Activated CD4-positive, alpha-beta T cell treated with anti-CD3 and anti-CD28 coated beads, Interleukin-2, Interleukin-6, amounts not matched to agents 100 ng/mL and 50 ng/mL, durations not matched to agents 16 hours and 8 hours (primary cell): ENCODE measurements at places on chromosomes 3 and 15.

DNA sequence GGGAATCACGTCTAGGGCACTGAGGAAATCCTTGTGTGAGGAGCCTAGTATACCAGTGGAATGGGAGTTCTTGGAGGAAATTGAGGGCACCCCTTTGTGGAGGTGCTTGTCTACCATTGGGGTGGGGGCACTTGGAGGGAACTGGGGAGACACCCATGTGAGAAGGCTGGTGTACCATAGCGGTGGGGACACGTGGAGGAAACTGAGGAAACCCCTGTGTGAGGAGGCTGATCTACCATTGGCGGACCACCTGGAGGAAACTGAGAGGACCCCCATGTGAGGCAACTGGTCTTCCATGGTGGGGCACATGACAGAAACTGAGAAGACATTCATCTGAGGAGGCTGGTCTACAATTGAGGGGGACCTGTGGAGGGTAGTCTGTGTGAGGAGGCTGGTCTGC, 164.5 kb downstream of the FBLN2 start:
- DNase-seq = no peak

- no peak for DNase-seq
These were observed 2.2 kb upstream of the FBXW12 start for GRCh38 chr3:48369693-48370332.

DNA sequence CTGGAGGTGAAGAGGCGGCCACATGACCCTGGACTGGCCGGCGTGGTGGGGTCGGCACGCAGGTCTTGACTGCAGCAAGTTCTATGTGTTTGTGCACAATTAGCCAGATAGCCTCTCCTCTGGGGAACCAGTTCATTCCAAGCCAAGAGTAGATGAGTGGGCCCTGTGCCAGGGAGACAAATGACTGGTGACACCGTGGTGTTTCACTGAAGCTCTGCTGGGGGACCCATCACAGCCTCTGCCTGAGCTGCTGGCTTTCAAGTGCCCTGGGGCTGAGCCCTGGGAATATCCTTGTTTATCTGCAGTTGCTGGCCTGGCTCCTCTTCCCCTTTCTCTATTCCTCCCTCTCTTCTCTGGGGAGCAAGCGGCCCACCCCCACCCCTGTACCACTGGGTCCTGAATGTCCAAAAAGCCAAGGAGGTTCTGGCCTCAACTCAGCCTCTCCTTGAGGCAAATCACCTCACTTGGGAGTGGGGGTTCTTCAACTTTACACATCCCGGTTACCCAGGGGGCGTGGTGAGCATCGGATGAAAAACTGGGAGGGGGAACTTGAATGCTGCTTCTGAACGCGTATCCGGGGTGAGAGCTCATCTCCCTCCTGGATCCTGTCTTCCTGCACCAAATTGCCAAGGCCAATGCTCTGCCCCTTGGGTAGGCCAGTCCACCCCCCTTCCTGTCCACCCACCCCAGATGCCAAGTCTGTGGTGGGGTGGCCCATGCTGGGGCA, 199.6 kb upstream of the LYSMD4 start:
- no peak for DNase-seq

DNA sequence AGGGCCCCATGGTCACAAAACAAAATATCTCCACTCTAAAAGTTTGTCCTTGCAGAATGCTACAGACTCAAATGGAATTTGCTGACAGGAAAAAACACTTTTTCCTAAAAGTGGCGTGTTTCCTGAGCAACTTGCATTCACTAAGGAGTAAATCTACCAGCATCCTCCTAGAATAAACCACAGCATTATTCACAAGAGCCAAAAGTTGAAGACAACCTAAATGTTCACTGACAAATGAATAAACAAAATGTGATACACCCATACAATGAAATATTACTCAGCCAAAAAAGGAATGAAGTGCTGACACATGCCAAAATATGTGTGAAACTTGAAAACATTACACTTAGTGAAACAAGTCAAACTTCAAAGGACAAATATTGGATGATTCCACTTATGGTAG, 28.9 kb downstream of the ITGB5 start:
- DNase-seq = no peak

DNA sequence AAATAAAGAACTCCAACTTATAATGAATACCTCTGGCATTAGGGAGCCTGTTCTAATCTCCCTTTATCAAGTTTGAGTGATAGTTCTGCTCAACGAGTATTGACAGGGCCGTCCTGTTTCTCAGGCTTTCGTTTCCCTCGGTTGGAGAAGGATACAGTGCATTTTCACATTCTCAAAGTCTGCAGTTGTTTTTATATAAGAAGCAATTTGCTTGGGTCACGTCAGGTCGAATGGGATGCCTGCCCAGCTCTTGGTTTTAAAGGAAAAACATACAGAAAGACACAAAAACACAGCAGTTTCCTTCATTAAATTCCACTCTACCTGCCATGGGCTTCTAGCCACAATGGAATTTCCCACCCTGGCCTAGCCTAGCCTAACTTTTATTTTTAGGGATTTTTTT, 366.3 kb downstream of the TIGIT start:
- DNase-seq = no peak

GRCh38 chr3:88626456-88627120, 476.8 kb downstream of the C3orf38 start:
- no peak for DNase-seq

DNA sequence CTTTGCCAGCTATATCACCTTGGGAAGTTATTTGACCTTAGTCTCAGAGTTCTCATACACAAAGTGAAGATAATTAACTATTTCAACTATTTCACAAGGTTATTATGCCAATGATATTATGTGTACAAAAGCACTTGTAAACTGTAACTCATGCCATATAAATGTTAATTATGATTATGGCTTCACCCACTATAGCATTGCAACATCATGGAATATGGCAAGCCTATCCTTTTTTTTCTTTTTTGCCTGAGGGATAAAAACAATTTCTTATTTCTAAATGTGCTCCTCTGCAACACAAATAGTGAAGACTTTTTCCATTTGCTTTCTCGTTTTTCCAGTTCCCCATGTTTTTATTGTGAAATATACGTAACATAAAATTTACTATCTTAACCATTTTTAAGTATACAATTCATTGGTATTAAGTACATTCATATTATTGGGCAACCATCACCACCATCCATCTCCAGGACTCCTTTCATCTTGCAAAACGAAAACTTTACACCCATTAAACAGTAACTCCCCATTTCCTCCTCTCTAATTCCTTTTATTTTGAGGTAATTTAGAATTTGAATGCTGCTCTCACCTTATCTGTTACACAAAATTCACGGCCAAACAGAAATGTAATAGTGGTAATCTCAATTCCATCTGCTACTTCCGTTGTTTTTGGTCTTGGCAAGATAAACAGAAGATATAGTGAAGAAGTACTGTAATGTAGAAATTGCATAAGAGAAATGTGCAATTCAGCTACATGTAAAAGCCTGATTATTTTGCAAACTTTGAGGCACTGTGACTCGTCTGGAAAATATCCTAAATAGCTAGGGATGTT, 46.3 kb downstream of the NANOGP8 start:
- DNase-seq = no peak

DNA sequence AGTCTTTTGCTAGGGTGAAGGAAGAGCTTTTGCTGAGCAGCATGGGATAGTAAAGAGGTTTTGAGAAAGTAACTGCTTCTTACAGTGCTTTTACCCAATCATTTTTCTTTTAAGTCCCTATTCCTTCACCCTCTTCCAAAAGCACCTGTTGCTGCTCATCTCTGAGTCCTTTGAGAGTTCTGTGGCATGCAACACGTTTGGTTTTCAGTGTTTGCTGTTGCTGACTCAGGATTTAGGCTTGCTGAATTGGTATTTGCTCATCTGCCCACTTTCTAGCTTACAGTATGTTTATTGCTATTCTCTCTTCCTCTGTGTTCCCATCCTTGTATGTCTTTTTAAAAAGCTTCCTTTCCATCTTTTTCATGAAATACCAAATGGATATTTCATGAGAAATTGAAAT, 55.9 kb upstream of the THRB start:
- no peak for DNase-seq

GRCh38 chr3:147699175-147699838, 290.1 kb downstream of the ZIC1 start:
- DNase-seq = no peak

DNA sequence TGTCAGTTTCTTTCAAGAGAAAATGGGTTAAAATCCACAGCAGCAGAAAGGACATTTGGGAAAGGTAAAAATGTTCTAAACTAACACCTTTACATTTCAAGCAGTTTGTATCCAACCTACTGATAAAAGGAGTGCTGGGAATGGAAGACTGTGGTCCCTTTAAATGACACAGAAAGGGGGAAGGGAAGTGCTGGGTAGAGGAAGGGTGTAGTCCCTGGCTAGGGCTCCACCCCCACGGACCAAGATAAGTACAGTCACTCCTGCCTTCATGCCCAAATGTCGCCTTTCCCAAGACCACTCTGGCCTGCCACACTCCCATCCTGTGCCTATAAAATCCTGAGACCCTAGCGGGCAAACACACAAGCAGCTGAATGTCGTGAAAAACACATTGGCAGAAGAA, 350.9 kb upstream of the POU1F1 start:
- DNase-seq = no peak

DNA sequence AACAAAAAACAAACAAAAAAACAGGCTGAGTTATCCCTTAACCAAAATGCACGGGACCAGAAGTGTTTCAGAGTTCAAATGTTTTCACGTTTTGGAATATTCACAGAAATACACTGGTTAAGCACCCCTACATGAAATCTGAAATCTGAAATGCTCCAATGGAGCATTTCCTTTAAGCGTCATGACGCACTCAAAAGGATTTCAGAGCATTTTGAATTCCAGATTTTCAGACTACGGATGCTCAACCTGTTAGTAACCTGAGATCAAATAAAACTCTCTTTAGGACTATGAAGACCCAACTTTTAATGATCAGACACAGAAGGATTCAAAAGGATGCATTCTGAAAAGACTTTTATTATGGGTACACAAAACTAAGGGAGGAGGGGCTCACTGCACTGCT, 9.6 kb downstream of the CLPX start:
- DNase-seq = no peak

- DNase-seq = no peak
These were observed 15.1 kb downstream of the CXCR6 start for GRCh38 chr3:45958321-45958791.

- DNase-seq = no peak
These were observed 1141.4 kb downstream of the TBL1XR1 start for GRCh38 chr3:176055836-176056235.

GRCh38 chr3:152299249-152299976, 30.7 kb downstream of the MBNL1 start:
- no peak for DNase-seq
